ENCODE measurements at places on chromosomes 6 and 20.

- peak; percentile 61 for DNase-seq
Measured at GRCh38 chr6:101396548-101397173, 3.2 kb downstream of the GRIK2 start.

DNA sequence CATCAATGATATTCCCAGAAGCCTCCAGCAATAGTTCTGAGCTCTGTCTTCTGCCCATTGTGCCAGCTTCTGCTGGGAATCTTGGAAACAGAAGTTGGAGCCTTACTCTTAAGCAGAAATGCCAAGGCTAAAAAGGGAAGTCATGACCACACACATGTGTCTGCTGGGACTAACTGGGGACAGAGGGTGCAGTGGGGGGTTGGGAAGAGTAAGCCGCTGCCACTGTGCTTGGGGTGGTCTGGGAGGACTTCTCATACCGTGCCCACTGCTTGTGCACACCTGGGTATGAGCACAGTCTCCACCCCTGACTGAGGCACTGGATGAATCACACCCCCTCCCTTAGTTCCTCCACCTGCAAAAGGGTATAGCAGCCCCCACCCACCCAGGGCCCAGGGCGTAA, 90.7 kb downstream of the CDC5L start:
- no peak for DNase-seq

- DNase-seq, result no peak
Measured at GRCh38 chr20:49518576-49518975, 36.1 kb upstream of the KCNB1 start.

- DNase-seq, result peak; percentile 73
Measured at GRCh38 chr6:108562503-108562993, 1.8 kb downstream of the FOXO3 start.

DNA sequence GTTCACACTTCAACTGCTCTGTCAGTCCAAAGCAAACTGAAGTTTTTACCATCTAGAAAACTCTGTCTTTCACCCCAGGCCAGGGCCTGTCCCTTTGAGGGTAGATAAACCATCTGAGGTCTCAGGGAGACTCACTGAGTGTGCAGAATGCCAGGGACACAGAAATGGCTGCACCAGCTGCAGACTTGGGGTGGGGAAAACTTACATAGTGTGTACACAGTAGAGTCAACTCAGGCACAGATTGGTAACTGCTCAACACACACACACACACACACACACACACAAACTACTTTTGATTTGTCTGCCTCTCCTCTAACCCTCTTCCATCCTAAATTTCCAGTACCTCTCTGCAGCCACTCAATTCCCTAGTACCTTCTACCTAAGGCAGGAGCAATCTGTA, 374.9 kb upstream of the JAG1 start:
- DNase-seq, result no peak

DNA sequence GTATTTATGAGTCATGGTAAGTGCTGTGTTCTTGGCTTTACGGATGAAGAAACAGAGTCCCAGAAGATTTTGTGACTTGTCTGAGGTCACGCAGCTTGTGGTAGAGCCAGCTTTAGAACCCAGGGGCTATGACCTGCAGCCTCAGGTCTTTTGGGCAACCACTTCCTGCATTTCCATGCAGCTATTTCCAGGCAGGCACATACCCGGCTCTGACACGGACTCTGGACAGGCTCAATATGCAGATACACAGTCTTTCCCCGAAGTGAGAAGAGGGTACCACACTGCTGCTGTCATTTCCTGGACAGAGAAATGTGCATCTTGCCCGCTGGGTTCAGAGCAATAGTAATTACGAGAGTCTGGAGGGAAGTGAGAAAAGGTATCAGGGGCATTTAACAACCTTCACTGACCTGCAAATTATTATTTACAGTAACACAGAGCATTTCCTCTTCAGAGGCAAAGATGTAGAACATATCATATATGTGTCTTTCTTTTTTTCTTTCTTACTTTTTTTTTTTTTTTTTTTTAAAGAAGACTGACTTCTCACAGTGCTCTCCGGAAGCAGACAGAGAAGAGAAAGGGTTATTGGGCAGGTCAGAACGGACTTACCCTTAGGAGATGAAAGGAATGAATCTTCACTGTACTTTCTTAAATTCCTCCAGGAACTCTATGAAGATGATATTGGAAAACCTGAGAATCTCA, 185.1 kb downstream of the CLIC5 start:
- DNase-seq, result no peak

All from fibroblast of skin of abdomen (primary cell).